ENCODE measurements at places on chromosomes 2 and 18. TPM values are rescaled to one million over a fixed set of nuclear protein-coding genes. Genes with fewer than 3 reads are reported as not detected.
A peak's percentile ranks its signal among the peaks of the same experiment; 100 is the strongest.

DNA sequence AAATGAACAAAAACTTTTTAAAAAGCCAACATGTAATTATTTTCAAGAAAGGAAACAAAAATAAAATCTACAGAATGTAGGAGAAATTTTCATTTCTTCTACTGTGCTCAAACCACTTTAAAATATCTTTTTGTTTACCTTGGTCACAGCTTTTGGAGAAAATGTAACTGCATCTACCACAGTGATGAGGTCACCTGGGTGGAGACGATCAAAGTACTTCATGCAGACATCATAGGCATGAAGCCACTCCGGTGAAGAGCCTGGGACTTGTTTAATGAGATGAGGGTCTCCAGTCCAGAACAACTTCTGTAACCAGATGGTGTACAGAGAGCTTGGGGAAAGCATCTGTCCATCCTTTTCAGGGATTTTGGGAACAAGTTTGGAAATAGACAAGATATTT is 285.8 kb downstream of the NBAS start:
- DNase-seq = no peak

- peak; percentile 69 for DNase-seq
Observed at GRCh38 chr2:152222975-152223637, 47.5 kb upstream of the STAM2 start.

GRCh38 chr2:128867936-128868636 is 549.4 kb upstream of the HS6ST1 start:
- no peak for DNase-seq

The UGT1A6 gene
- polyA plus RNA-seq = 1.6 TPM

The RAB6C gene
- 0.77 TPM for polyA plus RNA-seq

The CCDC178 gene
- 1.9 TPM for polyA plus RNA-seq
